ENCODE measurements at places on chromosomes 2 and 18. TPM values are rescaled to one million over a fixed set of nuclear protein-coding genes. Genes with fewer than 3 reads are reported as not detected.

- no peak for DNase-seq
Measured at GRCh38 chr18:9684881-9685614, 23.1 kb upstream of the RAB31 start.

Gene ZSCAN30
- 27.7 TPM for polyA plus RNA-seq

Gene MALL
- 12.8 TPM for polyA plus RNA-seq

Gene UCN
- 2.5 TPM for polyA plus RNA-seq

Gene SIX3
- not detected for polyA plus RNA-seq

Gene PPM1B
- polyA plus RNA-seq = 33.1 TPM

Gene MYO5B
- 1.7 TPM for polyA plus RNA-seq

Gene PCARE
- 0.28 TPM for polyA plus RNA-seq

DNA sequence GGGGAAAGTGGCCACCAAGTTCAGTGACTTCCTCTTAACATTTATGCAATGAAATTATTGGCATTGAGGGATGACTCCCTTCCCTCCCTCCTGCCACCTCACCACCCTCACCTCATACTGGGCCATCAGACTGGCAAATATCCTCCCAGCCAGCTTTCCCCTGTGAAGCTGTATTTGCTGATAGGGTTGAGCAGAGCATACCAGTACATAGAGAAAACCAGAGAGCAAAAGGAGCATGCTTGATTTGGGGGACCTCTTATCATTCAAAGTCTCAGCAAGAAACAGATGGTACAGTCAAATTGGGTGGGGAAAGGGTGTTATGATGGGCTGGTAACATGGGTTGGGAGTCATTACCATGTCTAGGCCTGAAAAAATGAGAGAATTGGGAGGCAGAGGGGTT lies 19.1 kb upstream of the B3GNT2 start:
- DNase-seq = no peak

Gene DSG2
- polyA plus RNA-seq = 3.8 TPM

Measured in hindlimb muscle (tissue), 1 donor.